Ecto neural progenitor cell (in vitro differentiated cells): ENCODE measurements at places on chromosomes 16 and 17.

- DNase-seq = no peak
Observed at GRCh38 chr16:46711106-46712058, 21.9 kb downstream of the ORC6 start.

- DNase-seq = no peak
Observed at GRCh38 chr17:32827227-32827626, 49.7 kb downstream of the MYO1D start.

- peak; percentile 86 for DNase-seq
Observed at GRCh38 chr17:79838522-79839274, 542 bp downstream of the CBX4 start.

GRCh38 chr16:55529018-55529417 is 20.1 kb downstream of the LPCAT2 start:
- no peak for DNase-seq

GRCh38 chr16:9318764-9319163 is 227.3 kb downstream of the HAPSTR1 start:
- DNase-seq = no peak

- no peak for DNase-seq
Observed at GRCh38 chr16:21100447-21100846, 50.2 kb downstream of the DNAH3 start.

GRCh38 chr16:14307527-14308367 is 236.6 kb downstream of the MRTFB start:
- DNase-seq = no peak

GRCh38 chr17:69812240-69812837 is 262.7 kb upstream of the KCNJ16 start:
- no peak for DNase-seq

DNA sequence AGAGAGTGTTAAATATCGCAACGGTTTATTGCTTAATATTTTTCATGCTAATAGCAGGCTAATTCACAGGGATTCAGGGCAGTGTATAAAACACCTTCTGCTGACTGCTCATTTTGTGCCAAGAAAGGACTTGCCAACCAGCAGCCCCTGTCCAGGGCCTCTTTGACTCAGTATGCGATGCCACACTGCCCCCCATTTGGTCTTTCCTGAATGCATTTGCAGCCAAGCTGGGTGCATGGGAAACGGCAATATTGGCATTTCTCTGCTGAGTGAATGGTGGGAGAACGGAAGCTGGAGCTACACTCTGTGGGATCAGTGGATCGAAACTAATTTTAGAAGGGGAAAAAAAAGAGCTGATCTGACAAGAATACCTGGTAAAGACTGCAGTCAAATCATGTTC is 152.9 kb upstream of the C16orf82 start:
- DNase-seq = no peak

DNA sequence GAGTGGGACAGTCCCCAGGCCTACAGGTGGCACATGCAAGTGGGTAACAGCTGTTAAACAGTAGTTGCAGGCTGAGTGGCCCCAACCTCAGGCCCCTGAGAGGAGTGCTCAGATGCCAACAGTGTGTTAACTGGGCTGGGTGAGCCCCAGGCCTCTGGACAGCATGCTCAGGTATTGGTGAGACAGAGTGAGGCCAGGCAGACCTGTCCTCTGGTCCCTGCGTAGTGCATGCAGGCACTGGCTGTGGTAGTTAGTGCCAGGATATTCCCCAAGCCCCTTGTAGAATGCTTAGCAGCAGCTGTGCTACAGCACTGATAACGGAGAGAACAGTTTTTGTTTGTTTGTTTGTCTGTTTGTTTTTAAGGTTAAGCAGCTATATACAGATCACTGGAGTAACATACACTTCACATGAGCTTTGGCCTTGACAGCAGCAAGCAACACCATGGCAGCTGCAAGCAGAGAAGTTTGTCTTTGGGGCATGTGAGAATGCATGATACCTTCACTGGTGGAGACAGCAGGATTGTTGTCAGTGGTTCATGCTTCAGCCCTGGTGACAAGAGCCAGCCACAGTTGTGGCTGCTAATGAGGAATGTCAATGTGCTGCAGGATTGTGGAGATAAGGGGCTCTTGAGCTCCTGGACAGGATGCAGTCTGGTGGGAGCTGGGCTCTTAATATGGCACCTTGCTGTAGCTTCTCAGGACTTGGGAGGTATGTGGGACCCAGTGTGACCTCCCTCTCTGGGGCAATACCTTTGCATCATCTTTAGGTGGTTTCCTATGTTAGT is 614.4 kb downstream of the CDH11 start:
- DNase-seq = no peak

GRCh38 chr17:83057397-83057761 is 22.0 kb upstream of the METRNL start:
- no peak for DNase-seq

DNA sequence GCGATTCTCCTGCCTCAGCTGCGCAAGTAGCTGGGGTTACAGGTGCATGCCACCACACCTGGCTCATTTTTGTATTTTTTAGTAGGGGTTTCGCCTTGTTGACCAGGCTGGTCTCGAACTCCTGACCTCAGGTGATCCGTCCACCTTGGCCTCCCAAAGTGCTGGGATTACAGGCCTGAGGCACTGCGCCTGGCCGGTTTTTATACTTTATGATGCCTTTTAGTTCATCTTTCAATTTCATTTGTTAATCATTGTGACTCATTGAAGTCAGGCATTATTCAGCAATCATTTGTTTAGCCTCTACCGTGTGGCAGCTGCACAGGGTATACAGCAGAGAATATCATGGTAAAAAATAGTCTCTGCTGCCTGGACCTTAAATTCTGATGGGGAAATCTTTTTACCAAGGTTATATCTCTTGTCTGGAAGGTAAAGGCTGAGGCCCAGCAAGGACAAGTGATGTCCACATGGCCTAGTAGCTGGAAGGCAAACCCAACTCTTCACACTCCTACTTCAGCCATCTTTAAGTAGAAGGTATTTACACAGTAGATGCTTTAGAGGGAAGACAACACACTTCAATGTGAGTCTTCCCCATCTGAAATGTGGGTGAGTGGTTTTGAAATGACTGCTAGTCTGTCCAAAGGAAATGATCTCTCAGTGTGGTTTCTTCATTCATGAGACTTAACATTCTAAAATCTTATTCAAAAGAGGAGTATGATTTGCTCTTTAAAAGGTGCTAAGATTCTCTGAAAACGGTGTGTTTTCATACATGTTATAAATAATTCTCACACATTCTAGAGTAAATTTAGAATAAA is 2.4 kb downstream of the PRPSAP2 start:
- no peak for DNase-seq
